ENCODE measurements at places on chromosomes 7 and 10.

- peak overlapping the region; percentile 36 for H3K4me3 ChIP-seq
- no peak for DNase-seq
- H3K4me1 ChIP-seq = peaks cover 14% of the 10 kb centered on the region
Observed at GRCh38 chr7:26398756-26399509, 107.3 kb downstream of the SNX10 start.

- no peak for DNase-seq
- no peak overlapping the region for H3K27ac ChIP-seq
- no peak overlapping the region for H3K4me3 ChIP-seq
- no peaks in the 10 kb centered on the region for H3K4me1 ChIP-seq
- H3K27me3 ChIP-seq = peaks cover 4% of the 10 kb centered on the region
Observed at GRCh38 chr10:29204070-29204800, 84.6 kb upstream of the LYZL1 start.

DNA sequence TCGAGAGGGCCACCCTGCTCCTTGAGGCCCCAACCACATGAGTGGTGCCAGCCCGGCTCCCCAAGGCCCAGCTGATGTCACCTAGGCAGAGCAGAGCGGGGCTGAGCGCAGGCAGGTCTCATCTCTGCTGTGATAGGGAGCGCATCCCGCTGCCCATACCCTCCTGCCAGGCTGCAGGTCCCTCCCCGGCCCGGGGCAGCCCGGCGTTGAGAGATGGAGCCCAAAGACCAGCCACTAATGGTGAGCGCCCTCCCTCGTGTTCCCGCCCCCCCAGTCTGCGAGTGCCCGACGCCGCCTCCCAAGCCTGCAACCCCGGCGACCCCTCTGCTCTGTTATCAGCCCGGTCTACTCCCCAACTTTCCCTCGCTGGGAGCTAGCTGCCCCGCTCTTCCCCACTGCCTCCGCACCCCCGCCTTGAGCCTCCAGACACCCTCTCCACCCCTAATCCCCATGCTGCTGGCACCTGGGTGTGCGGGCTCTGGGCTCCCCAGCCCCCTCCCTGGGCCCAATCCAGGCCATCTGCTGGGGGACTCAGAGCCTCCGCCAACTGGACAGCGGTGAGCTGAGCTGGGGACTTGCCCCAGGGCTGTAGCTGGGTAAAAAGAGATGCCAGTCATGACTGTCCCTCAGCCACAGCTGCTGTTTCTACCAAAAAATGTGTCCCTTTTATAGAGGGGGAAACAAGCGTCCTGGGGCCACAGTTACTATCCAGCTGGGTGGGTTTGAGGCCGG, 19.7 kb upstream of the CHST12 start:
- H3K36me3 ChIP-seq = peaks cover 35% of the 10 kb centered on the region
- H3K4me3 ChIP-seq = no peak overlapping the region
- no peaks in the 10 kb centered on the region for H3K27me3 ChIP-seq
- no peak for DNase-seq

DNA sequence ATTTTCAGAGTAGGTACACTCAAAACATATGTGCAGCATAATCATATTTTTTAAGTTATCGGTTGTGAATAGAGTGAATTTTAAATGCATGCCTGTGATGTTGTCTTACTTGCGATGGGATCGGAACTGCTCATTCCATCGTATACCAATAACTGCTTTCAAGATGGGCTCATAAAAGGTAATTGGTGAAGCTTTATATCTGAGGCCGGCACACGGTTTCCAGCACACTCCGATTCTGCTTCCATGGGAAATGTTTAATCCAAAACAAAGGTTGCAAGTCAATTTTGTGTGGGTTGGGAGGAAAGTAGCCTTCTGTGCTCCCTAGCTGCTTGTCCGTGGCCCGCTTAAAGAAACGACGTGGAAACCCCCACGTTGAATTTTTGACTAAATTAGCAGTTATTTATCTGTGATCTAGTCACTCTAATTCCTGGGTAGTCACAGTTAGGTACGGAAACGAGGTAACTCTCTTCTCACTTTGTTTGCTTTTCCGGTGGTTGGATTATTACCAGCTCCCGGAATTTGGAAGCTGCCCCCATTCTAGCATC, 10.1 kb upstream of the CELF2 start:
- H3K4me3 ChIP-seq = no peak overlapping the region
- peaks cover 23% of the 10 kb centered on the region for H3K27me3 ChIP-seq
- no peaks in the 10 kb centered on the region for H3K36me3 ChIP-seq
- peaks cover 12% of the 10 kb centered on the region for H3K4me1 ChIP-seq
- H3K27ac ChIP-seq = no peak overlapping the region

- no peak overlapping the region for H3K27ac ChIP-seq
- no peak for DNase-seq
- H3K27me3 ChIP-seq = no peaks in the 10 kb centered on the region
- H3K4me1 ChIP-seq = no peaks in the 10 kb centered on the region
- peaks cover 7% of the 10 kb centered on the region for H3K36me3 ChIP-seq
Observed at GRCh38 chr7:92754919-92755581, 81.3 kb downstream of the CDK6 start.

- peaks cover 8% of the 10 kb centered on the region for H3K4me1 ChIP-seq
- no peaks in the 10 kb centered on the region for H3K27me3 ChIP-seq
- DNase-seq = peak; percentile 42
- no peaks in the 10 kb centered on the region for H3K36me3 ChIP-seq
- no peak overlapping the region for H3K4me3 ChIP-seq
Observed at GRCh38 chr7:25098096-25099046, 26.7 kb downstream of the CYCS start.

DNA sequence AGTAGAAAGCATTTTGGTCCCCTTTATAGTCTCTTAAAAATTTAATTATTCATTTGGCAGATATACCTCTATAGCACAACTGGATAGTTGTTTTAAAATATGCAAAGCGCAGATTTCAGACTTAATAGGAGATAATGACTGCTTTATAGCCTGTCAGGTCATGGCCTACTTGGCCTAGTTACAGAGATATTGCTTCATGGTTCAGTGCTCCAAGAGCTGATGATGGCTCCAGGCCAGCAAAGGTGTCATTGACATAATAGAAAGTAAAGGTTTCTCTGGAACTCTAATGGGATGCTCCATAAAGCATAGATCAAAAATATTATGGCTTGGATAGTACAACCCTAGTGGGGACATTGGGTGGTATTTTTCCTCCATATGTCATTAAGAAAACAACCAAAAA, 285.7 kb downstream of the NXPH1 start:
- H3K36me3 ChIP-seq = no peaks in the 10 kb centered on the region
- no peak overlapping the region for H3K27ac ChIP-seq
- H3K4me3 ChIP-seq = no peak overlapping the region
- H3K4me1 ChIP-seq = no peaks in the 10 kb centered on the region
- no peaks in the 10 kb centered on the region for H3K27me3 ChIP-seq

GRCh38 chr7:70554646-70555045, 577.3 kb upstream of the GALNT17 start:
- no peaks in the 10 kb centered on the region for H3K27me3 ChIP-seq
- H3K27ac ChIP-seq = no peak overlapping the region
- H3K36me3 ChIP-seq = no peaks in the 10 kb centered on the region
- DNase-seq = no peak

- no peak overlapping the region for H3K27ac ChIP-seq
- H3K4me1 ChIP-seq = peaks cover 42% of the 10 kb centered on the region
- no peak for DNase-seq
Observed at GRCh38 chr10:97329766-97330165, 4.8 kb downstream of the FRAT2 start.

DNA sequence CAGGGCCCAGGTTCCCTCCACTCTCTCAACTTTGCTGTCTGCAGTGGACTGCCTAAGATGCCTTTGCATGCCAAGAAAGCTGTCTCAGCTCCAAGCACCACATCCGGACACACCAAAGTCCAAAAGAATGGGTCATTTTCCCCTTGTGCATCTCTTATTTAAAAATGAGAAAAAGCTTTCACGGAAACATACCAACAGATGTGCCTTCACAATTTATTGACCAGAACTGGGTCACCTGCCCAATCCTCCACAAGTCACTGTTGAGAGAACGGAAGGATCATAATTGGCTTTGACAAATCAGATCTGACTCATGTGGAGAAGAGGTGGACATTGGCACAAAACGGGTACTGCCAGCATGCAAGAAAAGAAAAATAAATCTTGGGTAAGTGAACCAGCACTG, 258.3 kb downstream of the SNX13 start:
- H3K27me3 ChIP-seq = no peaks in the 10 kb centered on the region
- no peak for DNase-seq
- no peak overlapping the region for H3K4me3 ChIP-seq
- no peaks in the 10 kb centered on the region for H3K4me1 ChIP-seq
- H3K27ac ChIP-seq = no peak overlapping the region

DNA sequence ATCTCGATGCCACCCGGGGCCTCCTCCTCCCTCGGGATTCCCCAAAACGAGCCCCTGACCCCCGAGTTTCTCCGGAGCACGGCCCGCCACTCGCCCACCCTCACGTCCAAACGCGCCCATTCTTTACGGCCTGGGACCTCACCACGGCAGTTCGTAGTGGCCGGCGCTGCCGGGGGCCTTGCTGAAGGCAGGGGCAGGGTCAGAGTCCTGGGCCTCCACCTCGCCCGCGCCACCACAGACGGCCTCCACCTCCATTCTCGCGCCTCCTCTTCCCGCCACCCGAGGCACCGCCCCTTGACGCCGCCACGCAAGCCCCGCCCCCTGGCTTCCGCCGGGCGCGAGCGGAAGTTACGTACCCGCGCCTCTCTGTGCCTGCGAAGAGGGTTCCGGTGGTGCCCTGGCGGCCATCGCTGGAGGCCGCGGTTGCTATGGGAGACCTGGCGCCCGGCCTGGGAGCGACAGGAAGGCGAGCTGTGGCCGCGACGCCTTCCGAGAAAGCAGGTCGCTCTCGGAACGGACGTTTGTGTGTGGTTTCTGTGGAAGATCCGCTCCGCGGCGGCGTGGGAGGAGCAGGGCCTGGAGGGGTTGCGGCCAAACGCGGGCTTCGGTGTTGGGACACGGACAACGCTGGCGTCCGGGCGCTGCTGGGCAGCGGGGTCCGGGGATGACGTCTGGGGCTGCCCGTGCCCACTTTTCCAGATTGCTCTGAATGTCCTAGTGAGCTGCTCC, at the start of gene RFC2:
Gene RFC2 (minus strand): TSS at position 271 of the 729 bp plus-strand sequence. CDS start 16 bp downstream, at position 255.
- peak; percentile 99 for DNase-seq
- peak within 1 kb of the TSS; percentile 92 for H3K4me3 ChIP-seq
- H3K4me1 ChIP-seq = peaks cover 31% of the 10 kb centered on the region
- peak within 1 kb of the TSS; percentile 83 for H3K27ac ChIP-seq
- no peaks in the 10 kb centered on the region for H3K27me3 ChIP-seq

- H3K36me3 ChIP-seq = no peaks in the 10 kb centered on the region
- H3K4me1 ChIP-seq = no peaks in the 10 kb centered on the region
- no peaks in the 10 kb centered on the region for H3K27me3 ChIP-seq
- H3K27ac ChIP-seq = no peak overlapping the region
Observed at GRCh38 chr7:145490356-145490755, 626.2 kb upstream of the CNTNAP2 start.

DNA sequence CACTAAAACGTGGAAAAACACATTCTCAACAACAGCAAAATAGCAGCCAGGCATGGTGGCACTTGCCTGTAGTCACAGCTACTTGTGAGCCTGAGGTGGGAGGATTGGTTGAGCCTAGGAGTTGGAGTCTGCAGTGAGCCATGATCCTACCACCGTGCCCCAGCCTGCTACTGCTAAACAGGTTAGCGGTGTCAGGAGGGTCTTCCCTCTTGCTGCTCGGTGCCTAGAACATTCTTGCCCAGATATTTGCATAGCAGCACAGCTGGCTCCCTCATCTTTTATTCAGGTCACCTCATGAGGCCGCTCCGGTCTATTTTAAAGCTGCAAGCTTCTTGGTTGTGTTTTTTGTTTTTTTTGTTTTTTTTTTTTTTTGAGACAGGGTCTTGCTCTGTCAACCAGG, 2.9 kb upstream of the RABGEF1 start:
- H3K27me3 ChIP-seq = no peaks in the 10 kb centered on the region
- H3K27ac ChIP-seq = no peak overlapping the region
- H3K4me1 ChIP-seq = peaks cover 31% of the 10 kb centered on the region
- H3K36me3 ChIP-seq = peaks cover 9% of the 10 kb centered on the region
- no peak for DNase-seq
- no peak overlapping the region for H3K4me3 ChIP-seq

DNA sequence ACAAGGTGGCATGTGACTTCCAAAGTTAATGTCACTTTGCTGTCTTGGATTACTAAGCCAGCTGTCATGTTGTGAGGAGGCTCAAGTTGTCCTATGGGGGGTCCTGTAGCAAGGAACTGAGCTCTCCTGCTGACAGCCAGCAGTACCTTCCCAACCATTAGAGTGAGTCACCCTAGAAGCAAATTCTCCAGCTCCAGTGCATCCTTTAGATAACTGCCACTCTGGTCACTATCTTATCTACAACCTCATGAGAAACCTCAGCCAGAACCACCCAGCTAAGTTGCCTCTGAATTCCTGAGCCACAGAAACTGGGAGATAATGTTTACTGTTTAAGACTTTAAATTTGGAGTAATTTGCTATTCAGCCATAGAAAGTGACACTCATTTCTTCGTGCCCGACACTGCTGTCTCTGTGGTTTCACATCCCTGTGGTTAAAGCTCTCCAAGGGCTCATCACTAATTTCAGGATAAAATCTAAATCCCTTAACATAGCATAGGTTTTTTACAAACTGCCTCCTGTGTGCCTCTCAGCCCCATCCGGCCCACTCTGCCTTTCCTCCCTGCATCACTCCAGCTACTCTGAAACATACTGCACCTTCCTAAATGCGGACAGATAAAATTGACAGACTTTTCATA, 83.5 kb downstream of the PRR15 start:
- no peak overlapping the region for H3K27ac ChIP-seq
- no peak for DNase-seq
- no peaks in the 10 kb centered on the region for H3K4me1 ChIP-seq
- no peaks in the 10 kb centered on the region for H3K27me3 ChIP-seq
- H3K36me3 ChIP-seq = no peaks in the 10 kb centered on the region

DNA sequence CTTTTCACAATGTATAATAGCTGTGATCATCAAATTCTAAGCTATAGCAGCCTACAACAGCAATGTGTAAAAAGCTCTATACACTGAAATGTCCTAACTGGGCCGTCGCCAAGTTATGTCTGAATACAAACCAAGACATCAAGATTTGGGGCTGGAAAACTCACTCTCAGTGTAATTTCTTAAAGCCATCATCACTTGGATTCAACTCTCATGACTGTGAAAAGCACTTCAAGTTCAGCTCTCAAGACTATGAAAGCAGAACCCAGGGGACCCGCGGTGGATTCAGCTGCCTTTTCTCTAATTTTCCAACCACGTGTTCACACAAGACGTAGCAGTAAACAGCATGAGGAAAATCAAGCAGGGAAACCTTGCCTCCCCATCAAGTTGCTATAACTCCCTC, 15.8 kb upstream of the ZNRF2 start:
- no peaks in the 10 kb centered on the region for H3K4me1 ChIP-seq
- H3K4me3 ChIP-seq = no peak overlapping the region
- DNase-seq = no peak
- H3K27me3 ChIP-seq = no peaks in the 10 kb centered on the region
